ENCODE measurements at places on chromosomes 7 and 10. TPM values are rescaled to one million over a fixed set of nuclear protein-coding genes. Genes with fewer than 3 reads are reported as not detected.

LRRN3 gene
- polyA plus RNA-seq, result 3.5 TPM

DNA sequence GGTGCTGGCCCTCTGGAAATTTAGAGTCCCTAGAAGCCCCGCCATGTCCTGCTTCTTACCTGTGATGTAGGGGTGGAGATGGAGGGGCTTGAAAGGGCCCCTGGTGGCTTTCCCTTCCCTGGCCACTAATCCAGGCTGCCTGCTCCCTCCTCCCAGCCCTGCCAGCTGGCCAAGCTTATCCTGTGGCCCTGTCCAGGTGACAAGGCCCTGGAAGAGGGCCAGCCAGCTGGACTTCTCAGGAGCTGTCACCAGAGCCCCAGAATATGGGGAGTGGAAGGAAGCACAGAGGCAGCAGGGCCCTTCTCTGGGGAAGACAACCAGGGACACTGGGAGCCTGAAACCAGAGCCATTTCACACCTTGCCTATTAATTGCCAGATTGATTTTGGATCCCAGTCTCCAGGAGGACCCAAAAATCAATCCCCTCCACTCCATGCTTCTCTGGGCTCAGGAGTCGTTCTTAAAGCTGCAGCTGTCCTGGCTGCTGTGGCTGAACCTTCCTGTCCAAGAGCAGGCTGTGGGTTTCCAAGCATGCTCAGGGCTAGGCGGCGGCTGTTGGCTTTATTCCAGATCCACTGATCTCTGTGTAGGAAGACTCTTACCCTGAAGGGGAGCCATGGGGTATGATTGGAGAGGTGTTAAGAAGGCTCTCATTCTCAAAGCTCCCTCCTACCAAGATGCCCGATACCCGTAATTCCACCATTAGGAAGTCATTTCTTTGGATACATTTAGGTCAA, 52.6 kb upstream of the PCBD1 start:
- DNase-seq, result no peak

GRCh38 chr7:131616487-131617200, 60.2 kb upstream of the PODXL start:
- DNase-seq, result no peak

GRCh38 chr7:102912742-102913141, at the start of gene LRRC17:
Gene LRRC17 (plus strand): TSS chr7:102913000. CDS start chr7:102933914, 20,914 bp downstream.
- peak; percentile 63 for DNase-seq

- DNase-seq, result no peak
Measured at GRCh38 chr7:126856691-126857291, 395.9 kb downstream of the GRM8 start.

MRLN gene
- 0.73 TPM for polyA plus RNA-seq

DNA sequence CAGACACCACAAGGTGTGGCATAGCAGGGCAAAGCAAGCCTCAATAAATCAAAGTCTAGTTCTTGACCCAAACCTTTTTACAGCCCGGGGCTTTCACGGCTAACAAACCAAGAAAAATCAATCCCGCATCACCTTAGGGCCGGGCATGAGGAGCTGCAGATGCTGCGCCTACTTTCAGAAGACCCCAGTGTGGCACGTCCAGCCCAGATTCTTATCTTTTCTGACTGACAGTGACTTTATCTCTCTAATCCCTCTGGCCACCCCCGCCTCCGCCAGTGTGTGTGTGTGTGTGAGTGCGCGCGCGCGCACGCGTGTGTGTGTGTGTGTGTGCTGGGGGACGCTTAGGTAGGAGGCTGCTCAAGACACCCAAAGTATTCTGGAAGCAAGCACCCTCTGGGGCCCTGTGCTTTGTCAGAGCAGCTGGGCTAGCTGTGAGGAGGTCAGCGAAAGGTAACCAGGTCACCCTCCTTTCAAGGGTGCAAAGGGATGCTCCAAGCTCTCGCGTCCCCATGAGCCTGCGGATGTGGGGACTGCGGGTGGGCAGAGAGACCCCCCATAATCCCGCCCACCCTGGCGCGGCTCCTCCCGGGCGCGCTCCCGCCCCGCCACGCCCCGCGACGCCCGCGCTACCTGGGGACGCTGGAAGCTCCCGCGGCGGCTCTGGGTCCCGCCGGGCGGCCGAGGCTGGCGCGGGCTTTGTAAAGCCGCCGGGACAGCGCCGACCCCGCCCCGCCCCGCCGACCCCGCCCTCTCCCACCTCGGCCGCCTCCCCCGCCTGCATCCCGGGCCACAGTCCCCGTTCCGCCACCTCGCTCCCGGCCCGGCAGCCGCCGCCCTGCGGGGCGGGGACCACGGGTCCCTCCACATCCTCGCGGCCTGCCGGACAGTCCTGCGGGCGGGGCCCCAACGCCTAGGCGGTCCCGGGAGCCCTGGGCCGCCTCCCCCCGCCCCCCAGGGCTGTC, 57.1 kb upstream of the RHOBTB1 start:
- DNase-seq, result no peak

DNA sequence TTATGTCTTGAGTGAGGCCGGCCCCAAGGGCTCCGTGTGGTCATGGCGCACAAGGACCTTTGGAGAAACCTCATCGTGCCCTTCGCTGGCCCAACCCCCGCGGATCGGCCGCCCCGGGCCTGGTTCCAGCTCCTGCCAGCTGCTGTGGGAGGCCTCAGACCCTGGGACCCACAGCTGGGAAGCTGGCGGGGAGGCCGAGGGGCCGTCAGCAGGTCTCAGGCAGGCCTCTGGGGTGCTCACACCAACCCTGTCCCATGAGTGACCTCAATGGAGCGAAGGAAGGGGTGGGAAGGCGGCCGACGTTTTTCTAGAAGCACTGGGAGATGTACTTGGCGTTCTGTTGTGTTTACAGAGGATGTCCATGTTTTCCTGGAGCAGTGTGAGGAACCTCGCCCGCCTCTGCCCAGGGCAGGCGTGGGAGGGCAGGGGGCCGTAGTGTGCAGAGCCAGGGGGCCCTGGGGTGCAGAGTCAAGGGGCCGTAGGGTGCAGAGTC, 18.6 kb upstream of the ADGRA1 start:
- DNase-seq, result no peak

COL28A1 gene
- polyA plus RNA-seq, result 12.4 TPM

DNA sequence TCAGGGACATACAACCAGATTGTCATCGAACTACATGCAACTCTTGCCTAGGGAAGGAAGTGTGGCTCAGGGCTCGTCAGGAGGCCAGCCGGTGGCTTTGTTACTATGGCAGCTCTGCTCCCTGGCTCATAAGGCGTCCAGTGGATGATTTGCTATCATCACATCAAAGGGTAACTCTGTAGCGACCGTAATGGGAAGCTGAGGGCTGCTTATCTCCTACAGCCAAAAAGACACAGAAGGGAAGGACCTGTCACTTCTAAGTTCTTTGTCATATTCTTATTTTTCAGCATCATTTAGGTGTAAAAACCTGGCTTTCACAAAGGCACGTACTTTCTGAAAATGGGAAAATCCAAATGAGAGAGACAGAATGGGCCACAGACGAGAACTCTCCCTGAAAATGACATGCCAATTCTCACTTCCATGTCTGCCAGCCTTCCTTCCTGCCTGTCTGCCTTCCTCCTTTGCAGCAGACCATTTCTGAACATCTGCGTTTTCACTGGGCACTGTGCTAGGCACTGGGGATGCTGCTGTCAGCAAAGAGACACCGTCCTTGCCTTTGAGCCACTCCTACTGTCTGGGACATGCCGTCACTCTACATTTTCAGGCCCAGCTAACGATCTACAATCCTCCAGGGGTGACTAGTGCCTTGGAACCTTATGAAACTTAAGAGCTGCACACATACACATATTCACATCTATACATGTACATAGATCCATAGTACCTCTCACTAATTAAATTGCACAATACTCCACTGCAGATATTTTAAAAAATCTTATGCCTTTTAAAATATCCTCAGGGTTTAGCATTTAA, 26.9 kb downstream of the ENKUR start:
- no peak for DNase-seq

DNA sequence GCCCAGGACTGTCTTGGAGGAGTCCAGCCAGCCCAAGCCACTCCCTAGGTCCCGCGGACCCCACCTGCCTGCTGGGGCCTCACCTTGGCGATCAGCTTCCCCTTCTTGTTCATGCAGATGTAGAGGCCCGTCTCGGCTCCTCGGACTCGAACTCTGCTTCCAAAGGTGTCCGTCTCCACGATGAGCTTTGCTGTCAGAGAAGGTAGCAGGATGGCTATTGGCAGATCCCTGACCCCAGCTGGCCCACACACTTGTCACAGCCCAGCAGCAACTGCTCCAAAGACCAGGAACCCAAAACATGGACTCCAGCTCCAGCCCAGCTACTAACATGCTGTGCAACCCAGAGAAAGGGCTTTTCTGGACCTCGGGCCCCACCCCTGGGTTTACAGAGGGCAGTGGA, 4.5 kb downstream of the FGF8 start:
- DNase-seq, result no peak

GRCh38 chr7:82156893-82157292, 286.7 kb downstream of the CACNA2D1 start:
- DNase-seq, result no peak

CCL26 gene
- not detected for polyA plus RNA-seq

DNA sequence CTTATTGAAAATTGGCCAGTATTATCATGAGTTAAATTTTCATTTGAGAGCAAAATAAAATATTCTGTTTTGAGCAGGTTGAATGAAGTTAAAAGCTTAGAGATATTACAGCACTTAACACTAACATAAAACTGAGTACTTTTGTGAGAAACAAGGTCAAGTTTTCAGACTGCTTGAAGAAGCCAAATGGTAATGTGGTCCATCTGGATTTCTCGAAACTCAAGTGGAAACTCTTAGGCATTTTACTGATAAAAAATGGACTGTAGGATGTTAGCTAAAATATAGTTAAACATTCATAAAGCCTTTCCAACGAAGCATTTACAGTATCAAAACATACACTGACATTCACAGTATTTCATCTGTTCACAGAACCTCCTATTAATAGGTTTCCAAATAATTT, 528.1 kb upstream of the SEMA3D start:
- no peak for DNase-seq

TMEM26 gene
- polyA plus RNA-seq, result 8.0 TPM

GRCh38 chr10:75495434-75496190, 64.2 kb downstream of the LRMDA start:
- no peak for DNase-seq

DNA sequence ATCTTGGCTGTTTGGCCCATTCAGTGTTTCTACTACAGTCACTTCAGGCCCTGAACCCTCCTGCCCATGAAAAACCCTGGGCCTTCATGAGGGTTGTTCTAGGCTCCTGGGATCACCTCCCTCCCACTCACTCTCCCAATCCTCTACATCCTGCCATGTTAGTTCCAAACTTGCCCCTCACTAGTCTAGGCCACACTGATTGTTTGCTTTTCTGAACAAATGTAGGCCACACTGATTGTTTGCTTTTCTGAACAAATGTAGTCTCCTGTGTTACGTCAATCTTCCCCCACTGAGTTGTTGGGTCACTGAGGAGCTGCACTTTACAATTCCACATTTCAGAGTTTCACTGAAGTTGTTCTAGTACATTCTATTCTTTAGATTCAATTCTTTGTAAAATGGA, 5.3 kb upstream of the ALDH18A1 start:
- no peak for DNase-seq

DNA sequence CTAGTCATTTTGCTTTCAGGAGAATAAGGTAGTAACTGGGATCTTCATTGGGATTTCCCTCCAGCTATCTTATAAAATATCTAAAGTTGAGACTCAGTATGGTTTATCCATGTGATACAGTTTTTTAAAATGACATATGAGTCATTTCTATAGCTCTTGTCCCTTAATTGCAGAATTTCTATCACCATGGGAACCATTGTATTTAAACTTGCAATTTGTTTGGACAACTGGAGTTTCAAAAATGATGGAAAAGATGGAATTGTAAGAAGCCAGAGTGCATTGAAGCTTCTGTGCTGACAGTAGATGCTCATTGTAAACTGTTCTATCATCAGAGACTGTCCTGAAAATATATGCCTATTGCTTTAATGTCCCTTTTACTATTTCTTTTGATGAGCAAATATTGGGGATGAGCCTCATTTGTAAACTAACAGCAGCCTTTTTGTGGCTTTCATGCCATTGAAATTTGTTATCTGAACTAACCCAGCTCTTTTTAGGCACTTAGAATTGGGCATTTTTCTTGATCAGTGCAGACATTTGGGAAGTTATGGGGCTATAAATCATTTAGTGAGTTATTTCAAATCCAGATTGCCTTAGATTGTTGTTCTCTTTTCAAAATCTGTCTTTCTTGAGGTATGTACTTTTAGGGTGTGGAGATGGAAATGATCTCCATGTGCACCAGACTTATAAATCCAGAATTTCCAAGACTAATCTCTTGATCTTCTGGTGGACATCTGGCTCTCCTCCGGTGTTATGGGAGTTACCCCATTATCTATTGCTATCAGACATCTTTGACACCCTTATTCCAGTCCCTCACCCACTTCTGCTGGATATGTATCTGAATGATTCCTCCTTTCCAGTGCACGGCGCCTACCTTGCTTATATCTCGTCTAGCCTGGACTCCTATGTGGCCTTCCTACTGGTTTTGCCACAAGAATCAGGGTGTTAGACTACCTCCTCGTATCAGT, 159.0 kb downstream of the SND1 start:
- no peak for DNase-seq

GRCh38 chr10:132497861-132498561, 39.6 kb upstream of the INPP5A start:
- no peak for DNase-seq

DNA sequence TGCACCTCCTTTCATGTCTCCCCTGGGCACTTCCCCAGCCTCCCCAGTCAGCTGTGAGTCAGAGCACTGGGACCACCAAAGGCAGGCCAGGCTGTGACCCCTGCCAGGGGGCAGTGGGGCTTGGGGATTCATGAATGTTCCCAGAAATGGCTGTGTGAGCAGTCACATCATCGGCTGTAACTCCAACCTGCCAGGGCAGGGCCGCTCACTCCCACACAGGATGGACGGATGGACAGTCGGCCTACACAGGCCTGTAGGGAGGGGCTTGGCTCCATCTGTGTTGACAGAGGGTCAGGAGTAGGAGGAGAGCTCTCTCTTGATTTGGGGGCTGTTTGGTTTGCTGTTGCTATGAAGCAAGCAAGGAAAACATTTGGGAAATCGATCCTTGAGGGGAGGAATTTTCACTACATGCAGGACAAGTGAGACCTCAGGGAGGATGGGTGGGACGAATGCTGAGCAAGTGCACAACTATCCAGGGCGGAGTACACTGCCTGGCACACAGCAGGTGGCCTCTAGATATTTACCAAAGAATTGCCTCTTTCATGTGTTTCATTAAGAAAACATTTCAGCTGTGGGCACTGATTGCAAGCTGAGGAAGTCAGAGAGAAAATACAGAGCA, 2.9 kb upstream of the IGFBP1 start:
- no peak for DNase-seq

DNA sequence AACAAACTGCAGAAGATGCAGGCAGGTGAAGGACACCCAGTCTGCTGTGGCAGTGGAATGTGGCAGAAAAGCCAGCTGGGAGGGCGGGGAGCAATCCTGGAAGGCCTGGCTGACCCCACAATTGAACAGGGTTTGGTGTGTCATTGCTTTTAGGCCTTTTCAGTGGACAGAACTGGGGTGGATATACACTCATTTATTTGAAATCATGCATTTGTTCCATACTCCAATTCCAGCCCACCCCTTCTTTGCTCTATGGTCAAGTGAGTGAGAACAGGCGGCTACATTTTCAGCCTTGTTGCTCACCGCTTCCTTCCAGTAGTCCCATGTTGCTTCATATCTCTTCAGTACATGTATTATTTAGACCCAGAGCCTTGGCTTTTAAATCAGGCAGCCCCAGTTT, 39.8 kb downstream of the PTPN12 start:
- DNase-seq, result no peak

SPAM1 gene
- polyA plus RNA-seq, result not detected

HGF gene
- polyA plus RNA-seq, result 2.2 TPM

- DNase-seq, result no peak
Measured at GRCh38 chr7:44914992-44915607, 29.8 kb upstream of the PURB start.

TAS2R4 gene
- 6.6 TPM for polyA plus RNA-seq

OR6B1 gene
- polyA plus RNA-seq, result not detected

All from left renal cortex interstitium (tissue), 4 donors.